ENCODE measurements at places on chromosomes 2 and 18.

DNA sequence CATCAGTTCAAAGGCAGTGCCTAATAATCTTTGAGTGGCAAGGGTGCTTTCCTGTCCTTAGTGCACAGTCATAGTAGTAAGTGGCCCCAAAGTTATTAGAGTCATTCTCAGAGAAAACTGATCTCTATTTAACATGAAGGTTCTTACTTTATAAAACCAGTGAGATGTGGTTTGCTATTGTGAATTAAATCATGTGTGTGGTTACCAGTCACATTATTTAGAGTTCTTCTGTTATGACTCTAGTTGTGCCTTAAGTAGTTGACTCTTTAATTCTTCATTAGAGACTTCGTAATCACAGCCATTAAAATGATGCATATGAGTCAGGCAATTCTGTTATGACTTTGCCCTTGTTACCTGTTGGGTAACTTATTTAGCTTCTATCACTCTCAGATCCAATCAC lies 1392.9 kb upstream of the ACVR2A start:
- DNase-seq = no peak

DNA sequence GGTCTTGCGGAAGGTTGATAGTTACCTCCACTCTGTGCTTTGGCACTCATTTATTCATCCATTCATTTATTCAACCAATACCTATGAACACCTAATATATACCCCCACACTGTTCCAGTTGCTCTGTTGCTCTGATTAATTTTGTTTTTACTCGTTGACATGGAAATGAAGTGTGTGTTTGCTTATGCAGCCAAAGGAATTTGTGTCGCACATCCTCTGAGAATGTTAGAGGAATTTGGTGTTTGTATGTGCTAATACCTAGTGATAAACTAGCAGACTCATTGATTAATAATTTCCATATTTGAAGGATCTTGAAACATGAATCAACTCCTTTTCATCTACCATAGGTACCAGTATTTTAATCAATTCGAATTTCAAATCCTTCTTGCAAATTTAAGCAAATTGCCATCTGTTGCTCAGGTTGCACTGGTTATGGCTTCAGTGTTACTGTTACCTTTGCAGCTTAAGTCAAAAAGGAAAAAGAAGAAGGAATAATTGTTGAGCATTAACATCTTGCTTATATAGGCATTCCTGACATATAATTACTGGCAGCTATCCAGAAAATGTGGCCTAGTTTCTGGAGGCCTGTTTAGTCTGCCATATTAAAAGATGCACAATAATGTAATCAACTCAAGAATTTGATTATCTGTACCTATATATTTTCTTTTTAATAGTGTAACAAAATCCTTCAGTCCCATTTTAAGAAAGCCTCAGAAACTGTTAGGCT lies 25.7 kb upstream of the CRIM1 start:
- DNase-seq = no peak

GRCh38 chr2:240140920-240141319 lies 462 bp upstream of the OTOS start:
- DNase-seq = no peak

DNA sequence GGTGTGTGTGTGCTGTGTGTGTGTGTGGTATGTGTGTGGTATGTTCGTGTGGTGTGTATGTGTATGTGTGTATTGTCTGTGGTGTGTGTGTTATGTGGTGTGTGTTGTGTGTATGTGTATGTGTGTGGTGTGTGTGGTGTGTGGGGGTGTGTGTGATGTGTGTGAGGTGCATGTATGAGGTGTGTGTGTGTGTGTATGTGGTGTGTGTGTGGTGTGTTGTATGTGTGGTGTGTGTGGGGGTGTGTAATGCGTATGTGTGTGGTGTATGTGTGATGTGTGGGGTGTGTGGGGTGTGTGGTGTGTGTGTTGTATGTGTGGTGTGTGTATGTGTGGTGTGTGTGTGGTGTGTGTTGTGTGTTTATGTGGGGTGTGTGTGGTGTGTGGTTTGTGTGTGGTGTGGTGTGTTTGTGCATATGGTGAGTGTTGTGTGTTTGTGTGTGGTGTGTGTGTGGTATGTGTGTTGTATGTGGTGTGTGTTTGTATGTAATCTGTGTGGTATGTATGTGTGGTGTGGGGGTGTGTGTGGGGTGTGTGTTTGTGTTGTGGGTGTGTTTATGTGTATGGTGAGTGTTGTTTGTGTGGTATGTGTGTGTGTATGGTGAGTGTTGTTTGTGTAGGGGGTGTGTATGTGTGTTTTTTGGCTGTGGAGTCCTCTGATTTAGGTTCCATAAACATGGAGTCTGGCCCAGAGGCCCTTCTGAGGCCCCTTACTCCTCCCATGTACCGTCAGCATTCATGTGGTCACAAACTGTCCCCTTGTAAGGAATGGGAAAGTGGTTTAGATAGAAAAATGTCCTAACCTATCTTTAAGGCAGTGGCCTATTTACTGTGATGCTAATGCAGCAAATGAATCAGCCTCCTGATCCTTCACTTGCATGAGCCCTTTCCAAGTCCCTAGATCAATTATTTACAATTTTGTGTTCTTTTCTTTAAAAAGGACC lies 116.0 kb downstream of the ALPK2 start:
- no peak for DNase-seq

GRCh38 chr2:165406173-165406572 lies 63.3 kb upstream of the CSRNP3 start:
- no peak for DNase-seq

DNA sequence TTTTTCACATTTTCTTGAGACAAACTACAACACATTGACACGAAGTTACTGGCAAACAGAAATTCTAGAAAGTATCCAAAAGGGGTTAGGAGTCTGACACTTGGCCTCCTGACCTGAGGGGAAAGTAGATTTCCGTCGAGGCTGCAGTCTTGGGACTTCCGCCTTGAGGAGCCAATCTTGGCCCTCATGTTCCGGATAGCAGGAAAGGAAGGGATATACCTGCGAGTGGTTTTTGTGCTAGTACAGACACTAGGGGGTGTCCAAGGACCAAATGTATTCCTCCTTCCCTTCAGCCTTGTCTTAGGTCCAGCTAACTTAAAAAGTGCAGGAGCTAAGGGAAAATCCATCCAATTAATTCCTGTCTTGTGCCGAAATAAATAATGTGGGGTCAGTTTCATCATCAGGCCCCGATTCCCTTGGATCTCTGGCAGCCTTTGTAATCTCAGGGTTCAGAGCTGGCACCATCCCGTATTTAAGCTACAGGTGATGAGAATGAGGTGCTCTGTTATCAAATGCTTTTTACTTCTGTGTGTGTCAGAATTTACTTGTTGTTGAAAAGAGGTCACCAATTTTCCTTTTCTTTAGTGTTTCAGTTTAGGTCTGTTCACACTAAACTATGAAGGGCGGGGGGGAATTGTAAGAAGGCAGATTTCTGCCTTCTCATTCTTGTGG lies 330.2 kb upstream of the FANCL start:
- no peak for DNase-seq
